HS-5 (cell line): ENCODE measurements at places on chromosomes 2 and 18.

- DNase-seq: peak; percentile 62
Observed at GRCh38 chr2:196322973-196323810, 151.8 kb upstream of the STK17B start.

GRCh38 chr18:21273568-21273967, 31.5 kb downstream of the GREB1L start:
- no peak for DNase-seq

DNA sequence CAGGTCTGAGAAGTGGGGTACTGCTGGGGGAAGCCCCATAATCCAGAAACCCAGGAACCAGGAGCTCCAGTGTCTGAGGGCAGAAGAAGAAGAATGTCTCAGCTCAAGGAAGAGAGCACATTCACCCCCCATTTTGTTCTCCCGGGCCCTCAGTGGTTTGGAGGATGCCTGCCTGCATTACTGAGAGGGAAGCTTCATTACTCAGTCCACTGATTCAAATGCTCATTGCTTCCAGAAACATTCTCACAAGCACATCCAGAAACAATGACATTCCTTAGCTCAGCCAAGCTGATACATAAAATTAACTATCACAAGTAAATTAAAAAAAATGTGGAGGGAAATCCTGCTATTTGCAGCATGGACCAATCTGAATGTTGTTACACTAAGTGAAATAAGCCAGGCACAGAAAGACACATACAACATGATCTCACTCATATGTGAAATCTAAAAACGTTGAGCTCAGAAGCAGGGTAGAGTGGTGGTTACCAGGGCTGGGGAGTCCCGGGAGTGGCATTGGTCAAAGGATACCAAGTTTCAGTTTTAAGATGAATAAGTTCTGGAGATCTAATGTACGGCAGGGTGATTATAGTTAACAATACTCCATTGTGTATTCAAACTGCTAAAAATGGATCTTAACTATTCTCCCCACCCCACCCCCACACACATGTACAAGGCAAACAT, 459.3 kb downstream of the GALR1 start:
- no peak for DNase-seq

DNA sequence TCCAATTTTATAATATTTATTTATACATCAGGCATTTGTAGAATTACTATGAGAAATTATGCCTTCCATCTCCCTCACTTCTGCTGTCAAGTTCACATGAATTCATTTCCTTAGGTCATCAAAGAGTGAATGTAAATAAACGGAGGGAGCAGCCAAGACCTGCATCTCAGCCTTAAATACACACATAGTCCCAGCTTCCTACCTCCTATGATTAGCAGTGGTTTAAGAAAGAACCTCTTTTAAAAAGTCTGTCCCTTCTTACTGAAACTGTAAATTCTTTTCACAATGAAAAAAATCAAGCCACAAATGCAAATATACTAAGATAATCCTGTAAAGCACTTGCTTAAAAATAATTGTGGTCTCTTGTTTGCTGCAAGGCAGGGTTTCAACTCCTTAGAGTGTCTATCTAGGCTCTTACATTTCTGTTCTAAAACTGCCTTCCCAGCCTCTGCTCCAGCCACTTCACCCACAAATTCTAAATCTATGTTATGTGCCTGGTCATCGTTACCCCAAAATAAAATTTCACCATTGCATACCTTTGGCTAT, 532.7 kb upstream of the FSHR start:
- no peak for DNase-seq

DNA sequence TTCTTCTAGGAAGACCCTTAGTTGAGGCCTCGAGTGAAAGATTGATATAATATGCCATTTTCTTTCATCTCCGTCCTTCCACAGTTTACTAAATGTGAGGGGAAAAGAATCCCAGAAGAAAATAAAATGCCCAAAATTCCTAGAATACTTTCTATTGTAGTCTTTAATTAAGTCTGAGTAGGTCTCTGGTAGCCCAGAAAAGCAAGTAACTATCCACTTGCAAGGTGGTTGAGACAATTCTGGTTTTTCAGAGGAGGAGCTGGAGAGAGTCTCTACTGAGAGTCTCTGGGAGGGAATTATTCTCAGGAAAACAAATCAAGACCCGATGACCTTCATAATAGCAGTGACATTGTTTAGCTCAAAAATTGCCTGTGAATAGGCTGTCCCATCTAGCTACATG, 63.9 kb upstream of the TTC39C start:
- DNase-seq: no peak

DNA sequence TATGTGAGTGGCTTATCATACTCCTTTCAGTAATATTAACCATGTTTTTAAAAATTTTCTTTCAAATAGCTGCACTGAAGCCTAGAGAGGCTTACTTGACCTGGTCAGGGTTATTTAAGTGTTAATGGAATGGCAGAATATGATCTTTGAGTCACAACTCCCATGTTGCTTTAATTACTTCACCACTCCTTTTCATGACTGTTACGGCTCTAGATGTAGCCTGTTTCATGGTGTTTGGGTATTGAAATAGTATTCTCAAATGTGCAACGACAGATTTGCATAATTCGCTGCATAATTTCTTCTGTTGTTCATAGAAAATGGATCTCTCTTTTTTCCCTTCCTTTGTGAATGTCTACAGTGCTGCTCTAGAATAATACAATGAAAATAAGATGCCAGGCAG, 51.6 kb upstream of the PLA2R1 start:
- DNase-seq: no peak

GRCh38 chr18:27599202-27599829, 414.2 kb upstream of the CHST9 start:
- DNase-seq: peak; percentile 8

GRCh38 chr2:37550190-37550589, 121.3 kb downstream of the CDC42EP3 start:
- DNase-seq: no peak

DNA sequence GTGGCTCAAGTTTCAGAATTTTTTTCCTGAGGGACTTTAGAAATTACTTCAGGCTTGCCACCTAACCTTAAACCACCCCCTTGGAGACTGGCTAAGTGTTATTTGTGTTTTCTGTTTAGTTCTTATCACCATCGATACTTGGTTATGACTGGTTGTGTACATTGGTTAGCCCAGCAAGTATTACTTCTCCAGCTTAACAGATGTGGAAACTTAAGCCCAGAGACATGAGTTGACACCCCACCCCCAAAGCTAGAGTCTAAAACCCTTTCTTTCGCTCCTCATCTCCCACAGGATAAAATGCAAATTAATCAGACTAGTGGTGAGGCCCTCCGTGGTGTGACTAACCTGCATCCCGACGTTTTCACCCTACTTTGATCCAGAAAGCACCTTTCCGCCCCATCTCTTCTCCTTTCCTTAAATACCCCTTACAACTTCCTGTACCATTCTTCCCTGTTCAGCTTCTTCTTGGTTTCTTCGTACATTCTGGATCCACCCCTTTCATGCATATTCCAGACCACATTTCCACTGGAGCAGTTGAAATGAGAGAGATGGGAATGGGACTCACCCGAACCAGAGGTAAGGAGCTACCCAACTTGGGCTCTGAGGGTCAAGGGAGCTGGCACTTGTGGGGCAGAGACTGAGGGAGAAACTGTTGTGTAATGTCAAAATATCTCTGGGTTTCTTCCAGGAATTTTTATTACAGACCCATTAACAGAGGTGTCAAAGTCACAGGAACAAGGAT, 819 bp upstream of the MAP3K2 start:
- DNase-seq: no peak

DNA sequence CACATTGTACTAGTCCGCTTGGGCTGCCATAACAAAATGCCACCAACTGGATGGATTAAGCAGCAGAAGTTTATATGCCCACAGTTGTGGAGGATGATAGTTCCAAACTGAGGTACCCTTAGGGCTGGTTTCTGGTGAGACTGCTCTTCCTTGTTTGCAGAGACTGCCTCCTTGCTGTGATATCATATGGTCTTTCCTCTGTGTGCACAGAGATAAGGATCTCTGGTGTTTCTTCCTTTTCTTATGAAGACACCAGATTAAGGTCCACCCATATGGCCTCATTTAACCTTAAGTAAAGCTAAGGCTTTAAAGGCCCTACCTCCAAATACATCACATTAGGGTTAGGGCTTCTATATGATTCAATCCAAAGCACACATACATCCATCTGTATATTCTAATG, 738.2 kb upstream of the GCFC2 start:
- no peak for DNase-seq

GRCh38 chr2:105388971-105389381, 9.9 kb downstream of the FHL2 start:
- DNase-seq: no peak

- no peak for DNase-seq
Observed at GRCh38 chr2:58730764-58731487, 489.8 kb upstream of the FANCL start.

- no peak for DNase-seq
Observed at GRCh38 chr2:224025874-224026273, 13.2 kb downstream of the SERPINE2 start.

- DNase-seq: no peak
Observed at GRCh38 chr2:67883316-67884087, 179.3 kb downstream of the C1D start.

DNA sequence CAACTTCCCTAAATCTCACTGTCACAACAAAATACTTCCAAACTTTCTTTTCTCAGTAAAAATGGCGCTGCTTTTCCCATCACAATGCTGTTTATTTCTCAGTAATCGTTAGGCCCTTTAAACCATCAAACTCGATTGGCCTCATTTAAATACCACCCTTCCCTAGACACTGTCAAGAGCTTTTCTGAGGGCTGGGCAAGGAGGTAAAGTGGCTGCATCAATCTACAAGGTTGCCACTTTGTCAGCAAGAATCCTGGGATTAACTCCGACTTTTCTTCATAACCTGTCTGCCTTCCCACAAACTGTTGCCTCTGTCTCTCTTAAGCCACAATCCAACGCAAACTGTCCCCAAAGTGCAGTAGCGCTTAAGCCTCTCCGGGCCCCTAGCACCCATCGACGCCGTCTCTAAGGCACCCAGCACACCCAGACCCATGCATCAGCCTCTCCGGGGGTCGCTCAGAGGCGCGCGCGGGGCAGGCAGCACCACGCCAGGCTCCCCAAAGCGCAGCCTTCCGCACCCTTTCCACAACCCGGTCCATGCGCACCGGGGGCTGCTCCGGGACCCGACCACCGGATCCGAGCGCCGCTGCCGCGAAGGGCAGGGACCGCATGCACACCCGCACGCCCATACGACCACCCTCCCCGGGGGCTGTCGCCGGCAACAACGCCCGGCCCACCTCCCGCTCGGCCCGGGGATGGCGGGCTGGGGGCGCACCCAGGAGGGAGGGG, 683 bp downstream of the MBOAT2 start:
- no peak for DNase-seq

DNA sequence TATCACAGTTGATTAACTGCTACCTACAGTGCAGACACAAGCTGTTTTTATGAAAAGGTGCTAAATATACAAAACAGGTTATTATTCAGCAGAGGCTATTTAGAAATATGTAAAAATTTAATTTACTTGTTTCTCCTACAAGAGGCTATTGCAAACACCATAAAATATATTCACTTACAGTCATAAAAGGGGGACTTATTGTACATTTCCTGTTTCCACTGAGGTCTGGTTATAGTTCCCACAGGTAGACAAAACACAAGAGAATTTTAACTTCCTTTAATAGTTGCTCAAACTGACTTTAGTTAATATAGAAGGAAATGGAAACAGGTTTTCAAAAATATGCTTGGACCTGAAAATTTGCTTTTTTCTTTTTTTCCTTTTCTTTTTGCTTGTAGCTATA, 40.0 kb upstream of the FRZB start:
- DNase-seq: no peak

DNA sequence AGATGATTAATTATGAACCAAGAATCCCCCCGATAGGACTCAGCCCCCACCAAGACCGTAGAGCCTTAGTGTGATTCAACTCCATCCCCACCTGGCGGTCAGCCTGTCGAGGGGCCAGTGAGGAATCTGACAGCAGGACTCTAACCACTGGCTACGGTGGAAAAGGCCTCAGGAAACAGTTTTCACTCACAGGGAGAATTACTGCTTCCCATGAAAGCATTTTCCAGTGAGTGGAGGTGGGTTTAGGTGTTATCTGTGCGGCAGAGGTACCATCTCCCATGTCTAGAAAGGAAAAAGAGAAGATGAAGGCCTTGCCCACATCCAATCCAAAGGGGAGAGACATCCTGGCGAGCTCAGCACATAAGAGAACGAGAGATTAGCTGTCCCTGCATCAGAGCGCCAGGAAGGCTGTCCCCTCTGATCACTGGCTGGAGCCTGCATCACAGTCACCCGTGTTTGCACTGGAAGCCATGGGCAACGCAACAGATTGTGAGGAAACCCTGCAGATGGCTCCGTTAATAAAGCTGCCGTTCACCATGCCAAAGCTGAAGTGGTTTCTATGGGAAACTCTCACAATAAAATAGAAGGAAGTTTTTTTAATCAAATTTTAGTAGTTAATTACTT, 22.3 kb downstream of the COX7A2L start:
- DNase-seq: no peak

GRCh38 chr2:150208689-150209088, 278.8 kb downstream of the RND3 start:
- DNase-seq: no peak

DNA sequence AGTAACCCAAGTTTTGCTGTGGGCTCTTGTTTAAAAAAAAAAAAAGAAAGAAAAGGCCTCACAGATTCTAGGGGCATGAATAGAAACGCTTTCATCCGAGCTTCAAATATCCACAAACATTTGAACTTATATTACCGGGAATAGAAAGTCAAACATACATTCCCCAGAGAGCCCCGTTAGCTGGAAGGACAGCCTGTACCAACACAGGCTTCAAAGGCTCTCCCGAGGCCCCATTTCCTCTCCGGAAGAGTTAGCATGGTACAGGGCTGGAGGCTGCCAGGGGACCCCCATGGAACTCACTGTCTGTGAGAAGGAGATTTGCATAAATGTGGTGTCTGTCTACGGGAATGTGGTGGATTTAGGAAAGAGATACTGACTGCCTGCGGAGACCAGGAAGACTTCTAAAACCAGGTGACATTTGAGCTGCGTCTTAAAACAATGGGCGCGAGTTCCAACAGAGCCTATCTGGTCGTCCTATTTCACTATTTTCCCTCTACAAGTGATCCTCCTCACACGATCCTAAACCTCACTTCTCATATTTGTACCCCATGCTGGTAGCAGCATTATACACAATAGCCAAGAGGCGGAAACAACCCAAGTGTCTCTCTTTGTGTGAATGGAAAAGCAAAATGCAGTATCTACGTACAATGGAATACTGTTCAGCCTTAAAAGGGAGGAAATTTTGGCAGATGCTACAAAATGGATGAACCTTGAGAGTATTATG, 820 bp upstream of the MATN3 start:
- no peak for DNase-seq
